ENCODE measurements at places on chromosomes 3 and 15.

DNA sequence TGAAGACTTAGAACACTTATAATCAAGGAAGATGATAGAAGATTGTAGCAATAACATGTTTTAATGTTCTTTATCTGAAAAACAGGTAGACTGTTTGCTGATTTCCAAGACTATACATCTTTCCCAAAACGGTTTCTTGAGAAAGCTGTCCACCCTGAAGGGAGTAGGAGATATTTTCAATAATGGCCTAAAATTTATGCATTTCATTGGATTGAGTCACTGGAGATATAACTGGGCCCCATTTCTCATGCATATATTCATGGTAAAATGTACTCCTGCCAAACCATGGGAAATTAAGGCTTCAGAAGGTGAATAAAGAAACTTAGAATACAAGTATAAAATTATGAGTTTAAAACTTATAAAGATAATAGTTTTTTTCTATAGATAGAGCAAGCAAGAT, 143.9 kb downstream of the LSAMP start:
- no peak for DNase-seq

- DNase-seq = no peak
Observed at GRCh38 chr3:46845397-46845859, 17.8 kb downstream of the MYL3 start.

GRCh38 chr15:40796041-40796440, 10.8 kb upstream of the ZFYVE19 start:
- no peak for DNase-seq

DNA sequence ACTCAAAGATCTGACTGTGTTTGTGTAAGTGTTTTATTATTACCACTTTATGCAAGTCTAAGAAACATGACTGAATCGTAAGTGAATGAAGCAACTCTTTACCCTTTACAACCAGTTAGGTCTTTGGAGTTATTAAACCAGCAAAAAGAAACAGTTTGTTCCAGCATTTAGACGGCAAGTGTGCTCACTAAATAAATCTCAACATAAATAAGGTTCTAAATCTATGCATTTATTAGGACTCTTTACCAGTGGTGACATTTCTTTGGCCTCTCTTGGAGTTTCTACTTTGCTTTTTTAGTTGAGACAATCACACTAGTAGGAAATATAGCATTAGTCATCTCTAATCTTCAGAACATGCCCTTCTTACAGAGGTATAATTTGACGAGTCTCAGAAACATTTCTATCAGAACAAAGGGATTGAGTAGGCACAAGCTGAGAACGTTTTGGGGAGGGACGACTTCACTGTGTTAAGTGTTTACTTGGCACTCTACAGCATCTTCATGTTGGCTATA, 739.9 kb upstream of the NR2F2 start:
- no peak for DNase-seq

DNA sequence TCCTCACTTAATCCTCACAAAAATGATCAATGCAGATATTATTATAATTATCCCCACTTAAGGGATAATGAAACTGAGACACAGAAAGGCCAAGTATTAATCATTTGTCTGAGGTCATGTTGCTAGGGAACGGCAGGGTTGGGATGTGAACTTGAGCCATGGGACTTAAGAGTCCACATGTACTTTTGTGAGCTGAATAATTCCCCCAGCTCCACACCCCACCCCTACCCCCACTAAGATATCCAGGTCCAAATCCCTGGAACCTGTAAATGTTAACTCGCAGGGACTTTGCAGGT, 290.5 kb upstream of the GADL1 start:
- no peak for DNase-seq

DNA sequence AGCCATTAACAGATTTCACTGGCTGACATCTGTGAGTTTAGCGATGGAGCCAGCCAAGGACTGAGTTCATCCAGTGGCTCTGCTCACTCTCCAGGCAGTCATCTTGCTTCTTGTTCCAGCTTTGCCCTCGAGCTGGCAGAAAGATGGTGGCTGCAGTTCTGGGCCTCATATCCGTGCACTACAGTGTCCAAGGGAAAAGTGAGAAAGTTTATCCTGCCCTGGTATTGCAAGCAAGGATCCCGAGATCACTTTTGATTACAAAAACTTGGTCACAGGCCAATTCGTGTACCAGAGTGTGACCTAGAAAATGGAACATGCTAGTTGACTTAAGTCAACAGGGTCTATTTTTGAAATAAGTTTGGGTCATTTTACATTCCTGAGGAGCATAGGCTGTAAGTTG, 288.0 kb upstream of the CHRM5 start:
- DNase-seq = no peak

DNA sequence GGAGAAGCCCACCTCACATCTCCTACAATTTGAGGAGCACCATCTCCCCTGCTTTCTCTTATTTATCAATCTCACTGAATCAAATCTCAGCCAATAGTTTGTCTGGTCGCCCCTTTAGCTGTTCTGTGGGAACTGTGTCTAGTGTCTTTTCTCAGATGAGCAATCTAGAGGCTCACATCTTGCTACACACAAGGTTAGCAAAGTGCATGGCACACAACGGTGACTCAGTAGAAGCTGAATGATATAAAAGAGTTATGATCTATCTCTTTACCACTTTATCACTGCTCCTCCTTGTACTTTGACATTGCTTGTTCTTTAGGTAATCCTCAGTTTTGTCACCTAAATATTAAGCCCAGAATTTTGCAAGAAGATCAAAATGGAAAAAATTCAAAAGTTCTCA, 16.8 kb upstream of the COLQ start:
- no peak for DNase-seq

DNA sequence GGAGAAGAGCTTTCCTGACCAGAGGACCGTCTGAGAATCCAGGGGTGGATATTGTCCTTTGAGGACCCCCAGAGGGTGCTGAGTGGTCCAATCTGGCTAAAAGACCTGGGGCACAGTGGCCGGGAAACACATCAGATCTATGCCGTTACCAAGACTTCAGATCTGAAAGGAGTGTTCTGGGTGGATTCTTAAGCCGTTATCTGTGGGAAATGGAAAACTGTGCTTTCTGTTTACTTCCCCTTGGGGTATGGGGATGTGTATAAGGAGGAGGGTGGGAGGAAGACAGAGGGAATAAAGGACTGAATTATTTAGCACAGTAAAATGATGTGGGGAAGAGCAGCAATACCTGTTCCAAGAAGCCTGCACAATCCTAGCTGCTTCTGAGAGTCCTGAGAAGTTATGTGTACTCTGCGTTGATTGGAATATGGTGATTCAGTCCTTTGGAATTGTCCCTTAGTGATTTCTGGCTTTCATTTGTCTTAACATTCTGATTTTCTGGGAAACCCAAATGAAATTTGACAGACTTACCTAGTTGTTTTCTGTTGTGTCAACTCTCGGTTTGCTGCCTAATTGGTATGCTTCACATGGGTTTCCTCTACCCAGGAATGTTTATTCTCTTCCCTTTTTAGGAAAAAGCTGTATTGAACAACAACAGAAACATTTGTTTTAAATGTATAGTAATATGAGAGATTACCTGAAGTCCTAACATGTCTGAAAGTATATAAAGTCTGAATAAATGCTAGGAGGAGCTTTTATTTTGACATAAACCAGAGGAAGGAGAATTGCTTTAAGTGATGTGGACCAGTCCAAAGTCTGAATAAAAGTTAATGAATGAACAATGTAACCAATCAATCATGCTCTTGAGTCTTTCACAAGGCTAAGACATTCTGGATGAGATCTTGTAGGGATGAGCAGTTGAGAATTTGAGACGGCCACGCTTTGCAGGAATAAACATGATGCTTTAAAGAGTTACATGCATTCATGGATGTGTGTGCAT, 427.1 kb upstream of the C2CD4B start:
- no peak for DNase-seq

DNA sequence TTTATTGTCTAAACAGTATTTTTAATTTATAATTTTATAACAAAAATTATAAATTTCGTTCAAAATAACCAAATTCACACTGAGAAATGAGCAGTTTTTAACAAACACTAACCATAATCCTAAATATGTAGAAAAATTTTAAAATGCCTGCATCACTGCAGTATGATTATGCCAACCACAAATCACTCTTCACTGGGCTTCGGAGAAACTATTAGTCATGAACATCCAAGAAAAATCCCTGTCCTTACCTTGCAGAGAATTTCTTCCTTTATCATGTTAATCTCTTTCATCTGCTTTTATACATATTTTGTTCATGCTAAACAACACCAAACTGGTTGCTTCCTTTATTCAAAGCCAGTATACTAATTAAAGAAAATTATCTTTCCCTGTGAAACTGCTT, 511.0 kb upstream of the ALCAM start:
- no peak for DNase-seq

GRCh38 chr3:143535994-143536784, 312.1 kb downstream of the SLC9A9 start:
- no peak for DNase-seq

GRCh38 chr3:175274474-175275218, 415.5 kb downstream of the NAALADL2 start:
- no peak for DNase-seq

GRCh38 chr3:149015393-149015792, 24.1 kb downstream of the GYG1 start:
- DNase-seq = no peak

DNA sequence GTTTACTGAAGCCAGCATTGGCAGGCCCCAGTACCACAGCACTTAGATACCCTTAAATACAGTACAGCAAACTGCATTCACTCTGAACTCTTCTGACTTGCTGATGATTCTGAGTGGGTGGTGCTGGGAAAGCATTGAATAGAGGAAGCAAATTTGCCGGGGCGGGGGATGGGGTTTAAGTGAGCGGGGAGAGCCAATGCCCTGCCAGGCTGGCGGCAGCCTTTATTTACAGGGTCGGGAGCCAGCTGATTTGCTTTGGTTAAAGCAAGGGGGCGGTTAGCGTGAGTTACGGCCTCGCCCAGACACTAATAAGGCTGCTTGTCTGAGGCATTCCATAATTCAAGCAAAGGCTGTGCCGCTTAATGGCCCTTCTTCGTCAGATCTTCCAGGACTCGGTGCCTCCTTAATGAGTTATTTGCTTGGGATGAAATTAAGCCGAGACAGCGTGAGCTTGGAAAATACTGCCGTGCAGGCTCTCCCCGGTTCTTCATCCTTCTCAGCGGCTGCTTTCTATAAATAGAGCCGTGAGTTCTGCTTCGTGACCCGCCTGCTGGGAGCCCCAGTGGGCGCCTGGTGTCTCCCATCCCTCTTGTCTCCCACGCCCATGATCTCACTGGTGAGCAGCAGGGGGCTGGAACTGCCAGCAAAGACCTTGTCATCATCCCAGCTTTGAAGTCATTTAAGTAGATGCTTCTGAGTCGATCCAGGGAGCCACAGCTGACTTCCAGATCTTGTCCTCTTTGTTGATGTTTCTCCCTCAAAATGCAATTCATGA, 25.8 kb downstream of the SPSB4 start:
- DNase-seq = no peak

- DNase-seq = no peak
Observed at GRCh38 chr3:16927485-16927884, 42.7 kb downstream of the PLCL2 start.

GRCh38 chr3:112357930-112358780, 25.2 kb downstream of the CD200 start:
- no peak for DNase-seq

- no peak for DNase-seq
Observed at GRCh38 chr3:57518276-57518915, 25.7 kb downstream of the DNAH12 start.

DNA sequence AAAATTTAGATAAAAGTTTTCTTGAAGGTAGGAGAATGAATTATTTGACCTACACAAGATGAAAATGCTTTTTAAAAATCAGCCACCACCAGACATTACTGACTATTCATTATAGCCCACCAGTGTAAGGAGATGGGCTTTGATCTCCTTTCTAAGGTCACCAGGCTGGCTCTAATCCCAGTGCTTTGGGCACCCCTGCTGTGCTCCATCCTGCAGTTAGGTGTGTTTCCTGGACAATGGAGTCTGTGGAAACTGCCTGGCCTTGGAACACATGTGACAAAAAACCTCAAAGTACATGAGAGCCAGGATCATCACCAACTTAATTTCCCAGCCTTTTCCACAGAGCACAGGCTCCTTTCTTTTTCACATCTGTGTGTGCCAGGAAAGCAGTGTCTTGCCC, 260.9 kb downstream of the CHST2 start:
- no peak for DNase-seq

- no peak for DNase-seq
Observed at GRCh38 chr3:53065841-53066480, 20.1 kb upstream of the SFMBT1 start.

- no peak for DNase-seq
Observed at GRCh38 chr3:197003461-197004385, 25.9 kb downstream of the MELTF start.

DNA sequence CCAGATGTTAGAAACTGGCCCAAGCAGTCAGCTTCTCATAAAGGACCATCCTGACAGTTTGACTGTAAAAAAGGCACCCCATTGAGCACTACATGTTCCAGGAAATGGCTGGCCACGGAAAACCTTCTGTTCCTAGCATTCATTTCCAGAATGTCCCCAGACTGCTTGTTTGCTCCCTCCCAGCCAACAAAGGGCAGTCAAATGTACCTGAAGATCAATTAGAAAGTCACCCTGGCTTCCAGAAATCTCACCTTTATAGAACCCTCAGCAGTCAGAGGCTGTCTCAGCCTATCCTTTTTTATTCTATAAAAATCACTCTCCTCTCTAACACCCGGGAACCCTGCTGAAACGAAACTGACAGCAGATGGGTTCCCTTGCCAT, 784 bp upstream of the SAMMSON start:
- no peak for DNase-seq

GRCh38 chr15:34655326-34655725, 71.9 kb upstream of the GOLGA8B start:
- DNase-seq = no peak

GRCh38 chr15:58545307-58546065, 113.7 kb downstream of the LIPC start:
- DNase-seq = no peak

DNA sequence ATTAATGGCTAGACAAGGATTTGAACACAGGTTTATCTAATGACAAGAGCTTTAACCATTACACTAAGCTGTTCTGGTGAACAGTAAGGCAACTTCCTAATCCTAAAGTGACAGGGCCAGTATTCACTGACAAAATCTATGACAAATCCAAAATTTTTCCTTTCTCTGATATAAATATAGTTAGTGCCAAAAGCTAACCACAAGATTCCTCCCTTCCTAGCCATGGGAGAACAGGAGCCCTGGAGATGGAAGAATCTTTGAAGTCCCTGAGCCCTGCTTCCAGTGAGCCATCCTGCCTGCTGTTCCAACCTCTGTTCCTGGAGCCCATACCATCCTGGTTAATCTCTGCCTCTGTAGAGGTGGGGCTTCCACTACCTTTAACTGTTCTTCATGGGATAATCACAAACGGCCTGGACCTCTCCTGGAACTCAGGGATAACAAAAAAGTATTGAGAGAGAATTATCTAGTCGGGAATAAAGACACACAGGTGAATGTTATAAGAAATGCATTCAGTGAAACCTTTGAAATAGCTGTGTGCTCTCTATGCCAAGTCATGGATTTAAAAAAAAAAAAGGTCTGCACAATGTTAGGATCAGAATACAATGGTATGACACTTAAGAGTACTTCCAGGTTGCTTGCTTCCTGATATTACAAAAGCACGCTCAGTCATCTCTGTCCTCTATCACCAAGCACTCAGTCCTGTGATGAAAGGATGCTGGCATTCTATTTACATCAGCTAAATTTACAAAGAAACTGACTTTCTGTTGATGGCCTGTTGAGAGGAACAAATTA, 235.8 kb downstream of the SUCLG2 start:
- no peak for DNase-seq

GRCh38 chr3:127456471-127457093, 134.0 kb downstream of the TPRA1 start:
- DNase-seq = no peak

GRCh38 chr3:127069814-127070440, 87.0 kb downstream of the PLXNA1 start:
- no peak for DNase-seq
